Stimulated activated CD4-positive, alpha-beta T cell treated with anti-CD3 and anti-CD28 coated beads, TNF-alpha, amount 100 ng/mL, for 1 hour (primary cell): ENCODE measurements at places on chromosomes 3 and 15.

- no peak for DNase-seq
Observed at GRCh38 chr3:61570813-61571212, 9.4 kb downstream of the PTPRG start.

DNA sequence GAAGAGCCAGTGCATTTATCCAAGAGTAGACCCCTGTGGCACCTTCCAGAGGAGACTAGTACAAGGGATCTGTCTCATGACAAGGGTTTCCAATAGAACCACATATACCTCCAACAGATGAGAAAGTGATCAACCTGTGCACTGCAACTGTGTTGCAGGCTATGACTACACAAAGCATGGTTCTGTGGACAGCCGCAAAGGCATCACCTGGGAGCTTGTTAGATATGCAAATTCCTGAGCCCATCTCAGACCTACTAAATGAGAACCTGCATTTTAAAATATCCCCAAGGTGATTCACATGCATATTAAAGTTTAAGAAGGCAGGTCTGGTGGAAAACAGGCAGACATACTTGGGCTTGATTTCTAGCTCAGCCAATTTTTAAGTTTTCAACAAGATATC, 368.7 kb downstream of the FOXP1 start:
- DNase-seq: no peak

DNA sequence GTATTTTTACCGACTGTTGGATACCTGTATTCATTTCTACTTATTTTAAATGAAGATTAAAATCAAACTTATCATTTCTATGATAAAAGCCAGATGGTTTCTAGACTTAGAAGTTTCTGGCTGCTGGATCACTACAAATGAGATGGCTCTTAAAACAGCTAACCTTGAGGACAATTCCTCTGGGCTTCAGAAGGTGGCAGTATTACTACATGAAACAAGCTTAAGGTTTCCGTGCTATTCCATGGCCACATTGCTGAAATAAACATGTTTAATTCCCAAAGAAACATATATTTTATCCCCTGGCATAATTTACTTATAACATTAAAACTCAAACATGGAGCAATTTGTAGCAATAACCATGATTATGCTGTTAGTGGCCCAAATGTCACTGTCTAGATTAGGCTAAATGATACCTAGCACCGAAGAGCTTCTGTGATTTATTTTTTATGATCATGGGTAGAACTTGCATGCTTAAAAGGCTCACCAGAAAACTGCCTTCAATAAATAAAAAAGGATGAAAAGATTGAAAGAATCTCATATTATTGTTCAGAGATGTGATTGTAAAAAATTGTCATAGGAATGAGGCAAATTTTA, 204.0 kb upstream of the NANOGP8 start:
- DNase-seq: no peak

GRCh38 chr15:75235760-75236729, 22.1 kb upstream of the GOLGA6C start:
- no peak for DNase-seq

DNA sequence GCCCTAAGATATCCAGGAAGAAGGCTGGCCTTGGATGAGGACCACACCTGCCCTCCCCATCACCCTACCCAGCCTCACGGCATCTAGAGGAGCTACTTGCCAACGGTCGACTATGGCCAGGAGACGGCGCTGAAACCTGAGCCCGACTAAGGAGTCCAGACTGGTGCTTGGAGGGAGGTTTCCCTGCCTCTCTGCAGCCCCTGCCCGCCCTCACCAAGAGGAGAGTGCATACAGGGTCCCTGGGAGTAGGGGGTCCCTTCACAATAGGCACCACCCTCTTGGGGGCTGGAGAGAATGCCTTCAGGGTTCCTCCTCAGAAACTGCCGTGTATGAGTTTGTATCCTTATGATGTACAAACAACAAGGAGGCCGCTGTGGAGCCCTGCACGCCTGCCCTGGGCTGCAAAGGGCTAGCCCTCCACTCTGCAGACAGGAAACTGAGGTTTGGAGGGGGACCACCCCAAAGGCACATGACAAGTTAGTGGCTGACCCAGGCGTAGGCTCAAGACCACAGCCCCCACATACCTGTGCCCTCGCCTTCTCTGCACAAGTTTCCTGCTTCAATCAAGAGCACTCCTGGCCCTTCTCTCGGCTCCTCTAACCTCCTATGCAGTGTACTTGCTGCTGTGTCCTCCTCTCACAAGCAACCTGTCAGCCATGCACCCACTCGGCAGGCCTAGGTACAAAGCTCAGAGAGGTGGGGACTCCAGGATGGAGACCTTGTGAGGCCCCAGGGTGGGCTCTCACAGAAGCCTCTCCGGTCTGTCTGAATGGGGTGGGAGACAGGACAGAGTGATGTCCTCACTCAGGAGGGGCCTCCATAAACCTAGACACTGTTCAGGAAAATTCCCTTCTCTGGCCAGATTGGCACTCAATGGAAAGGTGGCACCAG, 7.4 kb downstream of the KLF15 start:
- DNase-seq: no peak
